NCI-H146 (cell line): ENCODE measurements at places on chromosomes 4 and X.

- no peak for DNase-seq
Measured at GRCh38 chr4:23957465-23957864, 67.6 kb upstream of the PPARGC1A start.

DNA sequence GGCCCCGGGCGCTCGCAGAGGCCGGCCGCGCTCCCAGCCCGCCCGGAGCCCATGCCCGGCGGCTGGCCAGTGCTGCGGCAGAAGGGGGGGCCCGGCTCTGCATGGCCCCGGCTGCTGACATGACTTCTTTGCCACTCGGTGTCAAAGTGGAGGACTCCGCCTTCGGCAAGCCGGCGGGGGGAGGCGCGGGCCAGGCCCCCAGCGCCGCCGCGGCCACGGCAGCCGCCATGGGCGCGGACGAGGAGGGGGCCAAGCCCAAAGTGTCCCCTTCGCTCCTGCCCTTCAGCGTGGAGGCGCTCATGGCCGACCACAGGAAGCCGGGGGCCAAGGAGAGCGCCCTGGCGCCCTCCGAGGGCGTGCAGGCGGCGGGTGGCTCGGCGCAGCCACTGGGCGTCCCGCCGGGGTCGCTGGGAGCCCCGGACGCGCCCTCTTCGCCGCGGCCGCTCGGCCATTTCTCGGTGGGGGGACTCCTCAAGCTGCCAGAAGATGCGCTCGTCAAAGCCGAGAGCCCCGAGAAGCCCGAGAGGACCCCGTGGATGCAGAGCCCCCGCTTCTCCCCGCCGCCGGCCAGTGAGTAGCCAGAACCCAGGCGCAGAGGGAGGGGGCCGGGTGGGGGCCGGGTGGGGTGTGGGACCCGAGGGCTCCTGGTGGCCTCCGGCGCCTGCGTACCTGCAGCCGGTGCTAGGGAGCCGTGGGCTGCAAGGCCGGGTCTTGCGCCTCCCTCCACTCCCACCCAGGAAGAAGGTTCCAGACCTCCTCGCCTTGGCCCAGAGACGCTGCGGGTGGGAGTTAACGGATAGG is 534 bp downstream of the MSX1 start:
- DNase-seq, result no peak

- no peak for DNase-seq
Measured at GRCh38 chr4:30957706-30958105, 237.5 kb downstream of the PCDH7 start.

GRCh38 chr4:142355421-142355930 is 490.6 kb downstream of the INPP4B start:
- no peak for DNase-seq

DNA sequence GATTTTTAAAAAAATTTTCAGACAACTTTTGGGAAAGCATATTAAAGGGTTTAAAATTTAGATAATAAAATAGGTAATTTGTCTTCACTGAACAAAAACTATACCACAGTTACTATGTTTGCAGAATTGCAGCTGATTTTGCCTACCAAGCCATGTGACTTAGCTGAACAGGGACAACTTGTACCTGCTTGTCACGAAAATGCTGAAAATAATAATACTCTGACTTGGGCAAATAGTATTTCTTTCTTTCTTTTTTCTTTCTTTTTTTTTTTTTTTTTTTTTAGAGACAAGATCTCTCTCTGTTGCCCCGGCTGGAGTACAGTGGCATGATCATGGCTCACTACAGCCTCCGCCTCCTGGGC is 225.2 kb upstream of the PPP1R2C start:
- no peak for DNase-seq

GRCh38 chr4:24195991-24196736 is 306.3 kb upstream of the PPARGC1A start:
- DNase-seq, result no peak
